ENCODE measurements at places on chromosomes 1 and 21.

- no peak for DNase-seq
Observed at GRCh38 chr21:34112316-34113033, 39.1 kb downstream of the MRPS6 start.

- no peak for DNase-seq
Observed at GRCh38 chr1:167502192-167502551, 16.2 kb downstream of the CD247 start.

GRCh38 chr1:116827607-116828105 is 73.4 kb downstream of the CD2 start:
- DNase-seq: no peak

DNA sequence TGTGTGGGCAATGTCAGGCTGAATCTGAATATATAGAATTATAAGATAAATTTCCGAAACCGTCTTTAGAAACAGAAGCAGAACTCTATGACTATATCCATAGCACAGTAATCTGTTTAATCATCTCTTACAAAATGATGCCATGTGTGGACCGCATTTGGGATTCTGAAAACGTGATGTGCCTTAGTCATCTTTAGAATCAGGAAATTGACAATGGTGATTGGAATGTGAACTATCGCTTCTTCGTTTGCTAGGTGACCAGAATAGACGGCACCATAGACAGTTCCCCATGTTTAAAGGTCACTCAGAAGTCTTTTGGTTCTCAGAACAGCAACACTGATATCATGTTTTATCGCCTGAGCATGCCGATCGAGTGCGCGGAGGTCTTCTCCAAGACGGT is 300.3 kb downstream of the ZP4 start:
- no peak for DNase-seq

GRCh38 chr1:150609732-150610131 is 19.7 kb downstream of the ENSA start:
- DNase-seq: no peak

GRCh38 chr1:78721136-78721535 is 71.5 kb downstream of the IFI44 start:
- no peak for DNase-seq

All from nucleus accumbens (tissue), 56 donors.